ENCODE measurements at places on chromosomes 3 and 15.

- DNase-seq: no peak
These were observed 403.3 kb downstream of the TBC1D5 start for GRCh38 chr3:17339132-17339575.

DNA sequence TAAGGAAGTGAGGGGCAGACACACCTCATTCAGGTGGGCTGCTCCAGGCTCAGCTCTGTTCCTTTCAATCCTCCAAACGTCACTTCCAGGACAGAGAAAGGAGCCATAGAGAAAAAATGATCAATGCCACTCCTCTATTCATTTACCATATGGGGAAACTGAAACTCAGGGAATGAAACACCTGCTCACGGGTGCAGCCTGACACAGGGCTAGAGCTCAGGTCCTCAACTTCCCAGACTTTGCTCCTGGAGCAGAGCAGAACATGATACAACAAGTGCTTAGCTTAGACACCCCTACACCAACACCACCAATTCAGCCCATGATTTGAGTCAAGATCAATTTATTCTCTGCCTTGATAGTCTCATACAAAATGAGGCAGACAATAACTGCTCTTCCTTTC lies 58.5 kb upstream of the LPP start:
- DNase-seq: no peak

- DNase-seq: no peak
These were observed 103.8 kb upstream of the KLF13 start for GRCh38 chr15:31222773-31223341.

GRCh38 chr3:45605534-45605933 lies 11.0 kb downstream of the LIMD1 start:
- DNase-seq: no peak

DNA sequence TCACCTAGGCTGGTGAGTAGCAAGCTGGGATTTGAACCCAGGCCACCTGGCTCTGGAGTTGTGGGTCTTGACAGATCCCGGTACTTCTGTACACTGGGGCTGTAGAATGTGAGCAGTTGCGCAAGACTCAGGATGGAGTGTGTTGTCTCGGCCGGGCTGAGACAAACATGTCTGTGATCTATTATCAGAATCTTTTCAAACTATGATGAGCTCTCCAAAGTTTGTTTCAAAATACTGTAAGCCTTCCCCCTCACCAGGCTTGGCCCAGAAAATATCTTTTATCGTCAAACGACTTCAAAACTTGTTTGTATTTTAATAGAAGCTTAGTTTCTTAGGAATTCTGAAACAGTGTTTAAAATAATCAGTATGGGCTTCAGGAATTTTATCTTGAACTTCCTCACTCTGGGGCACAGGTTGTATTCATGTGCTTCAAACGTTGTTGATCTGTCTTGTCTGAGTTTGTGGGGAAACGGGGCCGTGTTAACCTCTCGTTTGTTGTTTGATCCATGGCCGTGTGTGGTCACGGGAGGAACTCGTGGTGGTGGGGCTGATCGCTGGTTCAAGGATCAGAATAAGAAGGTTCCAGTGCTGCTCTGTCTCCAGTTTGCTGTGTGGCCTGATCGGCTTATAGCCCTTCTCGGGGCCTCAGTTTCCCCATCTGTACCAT lies 40.3 kb upstream of the TFRC start:
- no peak for DNase-seq

- DNase-seq: peak; percentile 91
These were observed 283.1 kb upstream of the NR2F2 start for GRCh38 chr15:96047255-96047931.

GRCh38 chr3:33717616-33717865 lies 513 bp downstream of the CLASP2 start:
- peak; percentile 29 for DNase-seq

- no peak for DNase-seq
These were observed 41.0 kb downstream of the ABHD2 start for GRCh38 chr15:89129123-89129815.

DNA sequence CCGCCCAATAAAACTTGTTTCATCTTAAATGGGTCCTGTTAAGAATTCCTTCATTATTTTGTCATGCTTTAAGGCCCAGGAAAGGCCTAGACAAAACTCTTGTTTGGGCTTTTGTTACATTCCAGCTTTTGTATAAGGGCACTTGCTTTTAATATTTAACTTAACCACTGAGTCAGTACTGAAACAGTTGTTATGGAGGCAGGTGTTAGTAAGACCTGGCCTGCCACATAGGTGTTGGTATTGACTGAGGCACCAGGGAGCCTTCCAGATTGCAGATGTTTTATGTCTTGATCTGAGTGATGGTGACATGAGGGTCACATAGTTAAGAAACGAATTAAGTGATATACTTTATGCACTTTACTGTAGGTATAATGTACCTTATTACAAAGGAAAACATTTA lies 274.9 kb upstream of the TGFBR2 start:
- no peak for DNase-seq

DNA sequence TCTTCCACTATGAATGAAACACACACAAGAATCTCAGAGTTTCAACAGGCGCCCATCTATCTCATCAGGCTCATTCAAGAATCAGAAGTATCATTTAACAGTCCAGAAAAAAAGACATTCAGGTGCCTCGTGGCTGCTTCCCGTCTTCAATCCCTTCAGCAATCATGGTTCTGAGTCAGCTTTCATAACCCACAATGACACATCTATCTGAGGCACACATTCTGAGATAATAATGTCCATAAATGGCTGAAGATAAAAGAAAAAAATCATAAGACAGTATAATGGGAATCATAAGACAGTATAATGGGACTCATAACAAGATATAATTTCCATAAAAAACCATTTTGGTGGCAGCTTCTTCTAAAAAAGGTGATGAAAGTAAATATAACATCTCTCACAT lies 52.4 kb downstream of the TNIK start:
- DNase-seq: peak; percentile 87

GRCh38 chr15:42727750-42728381 lies 9.1 kb downstream of the CDAN1 start:
- DNase-seq: no peak

DNA sequence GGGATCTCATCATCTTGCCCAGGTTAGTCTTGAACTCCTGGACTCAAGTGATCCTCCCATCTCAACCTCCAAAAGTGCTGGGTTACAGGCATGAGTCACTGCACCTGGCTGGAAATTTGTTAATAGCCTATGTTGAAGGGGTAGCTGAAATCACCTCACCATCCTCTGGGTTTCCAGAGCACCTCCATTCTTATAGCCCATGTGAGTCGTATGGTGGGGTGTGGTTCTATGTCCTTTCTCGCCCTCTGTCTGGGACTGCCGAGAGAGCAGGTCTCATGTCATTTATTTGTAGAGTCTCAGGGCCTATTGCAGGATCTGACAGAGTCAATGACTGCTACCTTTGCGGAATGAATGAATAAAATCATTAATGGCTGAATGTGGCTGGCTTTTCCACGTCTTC lies 20.9 kb downstream of the CEMIP start:
- no peak for DNase-seq

- no peak for DNase-seq
These were observed 687.9 kb upstream of the GRM7 start for GRCh38 chr3:6172871-6173642.

GRCh38 chr3:101244212-101244575 lies 76.2 kb downstream of the IMPG2 start:
- no peak for DNase-seq

DNA sequence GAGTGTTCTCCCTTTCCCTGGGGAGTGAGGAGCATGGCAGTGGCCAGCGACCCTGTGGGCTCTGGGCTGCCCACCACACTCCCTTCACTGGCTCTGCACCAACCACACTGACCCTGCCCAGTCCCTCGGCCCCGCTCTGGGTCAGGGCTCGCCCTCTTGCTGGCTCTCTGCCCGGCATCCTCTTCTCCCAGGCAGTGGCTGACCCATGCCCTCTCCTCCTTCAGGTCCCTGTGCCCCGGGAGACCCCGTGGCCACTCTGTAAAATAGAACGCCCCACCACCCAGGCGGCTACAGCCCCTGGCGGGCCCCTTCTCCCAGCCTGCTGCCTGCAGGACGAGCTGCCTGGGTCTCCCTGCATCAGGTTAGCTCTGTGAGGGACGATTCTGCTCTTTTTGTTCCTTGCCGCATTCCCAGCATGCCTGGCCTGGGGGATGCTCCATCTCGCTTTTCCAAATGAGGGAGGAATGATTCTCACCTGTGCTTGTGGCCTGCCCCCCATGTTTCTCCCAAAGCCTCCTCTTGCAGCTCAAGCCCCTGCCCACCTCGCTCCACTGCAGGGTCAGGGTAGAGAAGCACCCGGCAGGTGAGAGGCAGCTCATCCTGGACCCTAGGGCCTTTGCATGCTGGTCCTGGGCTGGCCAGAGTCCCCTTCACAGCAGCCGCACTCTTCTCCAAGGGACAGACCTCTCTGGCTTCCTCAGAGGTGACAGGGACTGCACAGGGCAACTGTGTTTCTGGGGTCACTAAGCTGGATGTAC lies 14.5 kb upstream of the CFAP100 start:
- DNase-seq: no peak

DNA sequence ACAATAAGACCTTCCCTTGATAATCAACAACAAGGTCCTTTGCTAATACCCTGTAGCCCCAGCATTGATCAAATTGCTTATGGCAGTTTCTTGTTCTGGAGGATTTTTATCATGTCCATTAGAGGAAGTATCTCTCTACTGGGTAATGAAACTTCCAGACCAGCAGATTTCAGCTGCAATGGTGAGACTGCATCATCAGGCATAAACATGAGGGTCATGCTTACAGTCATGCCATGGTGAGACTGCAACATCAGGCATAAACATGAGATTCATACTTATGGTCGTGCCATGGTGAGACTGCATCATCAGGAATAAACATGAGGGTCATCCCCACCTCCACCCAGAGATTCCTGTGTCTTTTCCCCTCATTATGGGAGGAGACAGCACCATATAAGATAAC lies 129.0 kb upstream of the LIPC start:
- no peak for DNase-seq

DNA sequence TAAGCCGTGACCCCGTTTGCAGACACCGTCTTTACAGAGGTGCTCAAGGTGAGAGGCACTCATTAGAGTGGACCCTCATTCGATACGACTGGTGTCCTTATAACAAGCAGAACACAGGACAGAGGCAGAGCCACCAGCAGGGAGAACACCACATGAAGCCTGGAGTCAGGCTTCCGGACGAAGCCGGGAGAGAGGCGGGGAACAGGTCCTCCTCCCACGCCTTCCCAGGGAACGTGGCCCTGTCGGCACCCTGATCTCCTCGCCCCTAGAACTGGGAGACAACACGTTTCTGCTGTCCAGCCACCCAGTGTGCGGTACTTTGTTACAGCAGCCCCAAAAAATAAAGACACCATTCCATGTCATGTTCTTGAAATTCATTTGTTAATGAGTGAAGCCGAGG lies 33.6 kb downstream of the ZDHHC19 start:
- no peak for DNase-seq

DNA sequence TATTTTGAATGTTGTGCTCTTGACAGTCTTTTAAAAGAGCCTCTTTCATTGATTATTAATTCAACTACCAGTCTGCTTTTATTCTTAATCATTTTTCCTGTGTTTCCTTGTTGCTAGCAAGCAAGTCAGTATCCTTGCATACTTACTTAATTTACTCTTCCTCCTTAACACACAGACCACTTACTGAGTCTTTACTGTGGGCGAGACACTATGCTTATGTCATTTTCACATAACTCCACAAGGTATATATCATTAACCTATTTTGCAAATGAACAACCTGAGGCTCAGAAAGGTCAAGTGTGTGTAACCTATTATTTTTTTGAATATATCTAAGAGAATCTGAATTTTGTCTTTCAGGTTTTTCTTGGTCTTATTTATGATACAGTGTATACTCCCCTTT lies 130.9 kb downstream of the WDR76 start:
- DNase-seq: no peak

DNA sequence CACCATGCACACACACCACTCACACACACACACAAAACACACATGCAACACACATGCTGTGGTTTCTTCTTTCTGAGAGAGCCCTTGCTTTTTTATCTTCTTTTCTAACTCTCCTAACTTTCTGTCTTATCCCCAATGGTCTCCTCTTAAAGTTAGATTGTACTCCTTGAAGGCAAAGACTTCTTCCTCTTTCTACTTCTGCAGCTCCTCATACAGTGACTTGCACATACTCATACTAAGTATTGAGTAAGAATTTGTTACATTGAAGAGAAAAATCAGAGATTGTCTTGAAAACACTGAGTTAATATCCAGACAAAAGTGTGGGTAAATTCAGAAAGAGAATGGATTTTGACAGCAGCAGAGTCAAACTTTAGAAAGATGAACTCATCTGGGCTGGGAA lies 64.4 kb downstream of the GTPBP8 start:
- DNase-seq: no peak

- DNase-seq: no peak
These were observed 38.4 kb downstream of the CMC1 start for GRCh38 chr3:28279770-28280169.

DNA sequence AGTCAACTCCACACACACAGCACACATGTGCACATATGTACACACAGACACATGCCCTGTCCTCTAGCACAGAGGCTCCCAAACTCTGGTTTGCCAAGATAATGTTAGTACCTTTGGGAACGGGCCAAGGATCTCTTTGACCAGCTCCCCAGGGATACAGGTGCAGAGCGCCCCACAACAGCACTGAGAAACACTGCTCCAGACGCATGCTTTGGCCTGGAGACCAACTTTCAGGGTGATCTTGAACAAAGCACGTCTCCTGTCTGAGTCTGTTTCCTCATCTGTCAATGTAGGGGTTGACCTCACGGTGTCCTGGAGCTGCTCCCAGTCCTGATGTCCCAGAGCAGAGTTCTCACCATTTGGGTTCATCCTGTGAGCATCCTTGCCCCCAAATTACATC lies 15.9 kb upstream of the SKOR1 start:
- no peak for DNase-seq

DNA sequence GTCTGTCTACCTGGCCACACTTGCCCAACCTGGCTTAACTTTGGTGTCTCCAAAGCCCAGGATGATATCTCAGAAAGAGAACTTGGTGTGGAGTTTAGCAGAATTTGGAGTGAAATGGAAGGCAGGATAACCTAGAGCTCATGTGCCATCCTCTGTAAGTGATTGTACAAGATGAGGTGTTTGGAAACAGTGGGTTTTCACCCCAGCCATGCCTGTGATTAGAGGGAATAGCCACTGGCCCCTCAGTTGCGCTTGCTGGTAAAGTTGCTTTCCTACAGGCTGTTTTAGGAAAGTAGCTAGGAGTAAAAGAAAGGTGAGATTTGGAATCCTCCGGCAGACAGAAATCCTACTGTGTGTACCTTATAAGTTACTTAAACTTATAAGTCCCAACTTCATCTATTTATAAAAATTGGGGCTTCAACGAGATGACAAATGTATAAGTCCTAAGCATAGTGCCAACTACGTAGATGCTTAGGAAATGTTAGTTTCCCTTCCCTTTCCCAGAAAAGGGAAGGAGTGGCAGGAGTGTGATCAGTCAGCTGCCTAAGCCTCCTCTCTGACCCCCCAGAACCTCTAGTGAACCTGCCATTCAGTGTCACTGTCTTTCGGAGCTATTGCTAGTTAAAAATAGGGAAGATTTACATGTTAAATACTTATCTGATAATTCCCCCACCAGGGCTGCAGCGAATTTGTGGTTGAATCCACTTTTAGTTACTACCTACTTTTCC lies 13.4 kb upstream of the BMF start:
- no peak for DNase-seq
